Activated CD4-positive, alpha-beta T cell treated with anti-CD3 and anti-CD28 coated beads for 36 hours (primary cell): ENCODE measurements at places on chromosomes 6 and 20.
A peak's percentile ranks its signal among the peaks of the same experiment; 100 is the strongest.

GRCh38 chr20:58992911-58993310 lies 11.9 kb downstream of the NELFCD start:
- H3K27me3 ChIP-seq, result no peaks in the 10 kb centered on the region
- H3K27ac ChIP-seq, result peak overlapping the region; percentile 13
- no peak for DNase-seq
- peaks cover 4% of the 10 kb centered on the region for H3K4me1 ChIP-seq
- H3K36me3 ChIP-seq, result peaks cover 83% of the 10 kb centered on the region

GRCh38 chr6:119514345-119514744 lies 164.8 kb upstream of the MAN1A1 start:
- H3K27me3 ChIP-seq, result peaks cover 6% of the 10 kb centered on the region
- no peak for DNase-seq
- no peaks in the 10 kb centered on the region for H3K4me1 ChIP-seq
- H3K4me3 ChIP-seq, result no peak overlapping the region

- H3K27ac ChIP-seq, result no peak overlapping the region
- H3K4me3 ChIP-seq, result no peak overlapping the region
- no peaks in the 10 kb centered on the region for H3K27me3 ChIP-seq
- no peaks in the 10 kb centered on the region for H3K4me1 ChIP-seq
- H3K36me3 ChIP-seq, result no peaks in the 10 kb centered on the region
These were observed 355.3 kb downstream of the RNF144B start for GRCh38 chr6:18742406-18742805.

DNA sequence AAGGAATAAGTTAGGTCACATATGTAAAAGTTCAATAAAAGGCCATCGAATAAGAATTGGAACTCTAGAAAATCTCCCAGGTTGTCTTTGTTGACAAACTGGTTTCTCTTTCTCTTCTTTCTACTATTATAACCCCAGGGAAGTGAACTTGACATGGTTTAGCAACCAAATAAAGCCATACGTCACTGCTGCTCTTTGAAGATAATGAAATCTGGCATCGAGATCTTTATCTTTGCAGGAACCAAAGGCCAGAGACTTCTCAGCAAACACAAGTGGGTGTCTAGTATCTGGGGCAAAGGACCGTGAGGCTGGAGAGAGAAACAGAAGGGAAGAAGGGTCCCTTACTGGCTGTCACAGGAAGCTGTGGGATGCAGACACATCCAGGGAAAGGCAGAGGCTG lies 286.7 kb upstream of the CDYL start:
- H3K27me3 ChIP-seq, result peaks cover 1% of the 10 kb centered on the region
- no peaks in the 10 kb centered on the region for H3K36me3 ChIP-seq
- no peaks in the 10 kb centered on the region for H3K4me1 ChIP-seq
- no peak overlapping the region for H3K27ac ChIP-seq
- no peak for DNase-seq

DNA sequence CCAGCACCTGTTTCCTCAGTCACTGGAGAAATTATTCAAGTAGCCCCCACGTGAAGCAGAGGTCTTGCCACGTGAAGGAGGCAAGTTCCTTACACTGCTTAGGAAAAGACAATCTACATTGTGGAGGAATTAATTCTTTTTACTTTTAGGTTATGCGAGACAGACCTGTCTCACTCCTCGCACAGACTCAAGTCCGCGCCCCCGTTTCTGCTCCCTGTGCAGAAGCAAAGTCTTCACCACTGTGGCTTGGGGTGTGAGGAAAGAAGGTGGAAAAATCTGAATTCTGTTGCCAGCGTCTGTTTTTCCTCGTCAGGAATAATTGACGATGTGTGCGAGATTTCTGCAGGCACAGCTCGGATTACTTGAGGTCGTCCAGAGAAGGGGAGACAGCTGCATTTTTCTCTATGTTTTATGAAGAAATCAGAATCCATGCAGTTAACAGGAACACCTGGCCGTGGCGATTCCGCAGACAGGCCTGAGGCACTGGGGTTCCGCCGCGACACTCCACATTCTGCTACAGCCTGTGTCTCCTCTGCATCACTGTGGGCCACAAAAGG lies 185.1 kb downstream of the SMOC2 start:
- no peaks in the 10 kb centered on the region for H3K4me1 ChIP-seq
- H3K36me3 ChIP-seq, result no peaks in the 10 kb centered on the region
- no peak overlapping the region for H3K27ac ChIP-seq

GRCh38 chr20:52103913-52104545 lies 87.5 kb downstream of the ZFP64 start:
- H3K27ac ChIP-seq, result no peak overlapping the region
- peak; percentile 35 for DNase-seq
- H3K36me3 ChIP-seq, result peaks cover 2% of the 10 kb centered on the region
- peaks cover 18% of the 10 kb centered on the region for H3K4me1 ChIP-seq
- H3K4me3 ChIP-seq, result peak overlapping the region; percentile 57

- H3K27ac ChIP-seq, result no peak overlapping the region
- no peak overlapping the region for H3K4me3 ChIP-seq
- H3K27me3 ChIP-seq, result no peaks in the 10 kb centered on the region
- H3K36me3 ChIP-seq, result no peaks in the 10 kb centered on the region
- DNase-seq, result no peak
These were observed 42.7 kb upstream of the HCRTR2 start for GRCh38 chr6:55131616-55132015.

GRCh38 chr20:44142413-44142812 lies 44.6 kb downstream of the JPH2 start:
- peaks cover 14% of the 10 kb centered on the region for H3K27me3 ChIP-seq
- H3K4me1 ChIP-seq, result no peaks in the 10 kb centered on the region

DNA sequence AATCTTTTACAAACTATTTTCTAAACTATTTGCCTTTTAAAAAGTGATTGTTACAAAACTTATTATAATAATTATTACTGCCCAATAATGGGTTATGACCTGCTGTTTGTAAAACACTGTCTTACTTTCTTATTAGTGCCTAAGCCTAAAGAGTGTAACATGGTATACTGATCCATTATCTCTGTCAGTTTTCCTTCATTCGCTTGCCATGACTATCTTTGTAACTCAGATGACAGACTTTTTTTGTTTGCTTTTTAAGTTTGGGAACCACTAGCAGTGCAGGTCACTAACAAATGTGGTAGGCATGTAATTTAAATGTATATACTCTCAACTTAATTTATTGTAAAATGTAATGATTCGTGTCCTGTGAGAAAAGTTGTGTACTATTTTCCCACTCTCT lies 9.9 kb upstream of the TFB1M start:
- no peaks in the 10 kb centered on the region for H3K36me3 ChIP-seq
- no peak overlapping the region for H3K27ac ChIP-seq
- no peak for DNase-seq
- no peaks in the 10 kb centered on the region for H3K27me3 ChIP-seq
- H3K4me1 ChIP-seq, result peaks cover 19% of the 10 kb centered on the region

DNA sequence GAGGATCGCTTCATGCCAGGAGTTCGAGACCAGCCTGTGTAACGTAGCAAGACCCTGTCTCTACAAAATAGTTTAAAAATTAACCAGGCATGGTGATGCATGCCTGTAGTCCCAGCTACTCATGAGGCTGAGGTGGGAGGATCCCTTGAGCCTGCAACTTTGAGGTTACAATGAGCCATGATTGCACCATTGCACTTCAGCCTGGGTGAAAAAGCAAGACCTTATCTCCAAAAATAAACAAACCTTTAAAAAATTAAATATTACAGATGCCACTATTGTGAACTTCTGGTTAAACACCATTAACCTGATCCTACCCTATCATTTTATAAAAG lies 116.8 kb downstream of the ARHGAP18 start:
- H3K4me3 ChIP-seq, result no peak overlapping the region
- peaks cover 8% of the 10 kb centered on the region for H3K4me1 ChIP-seq
- H3K27ac ChIP-seq, result no peak overlapping the region
- DNase-seq, result no peak

GRCh38 chr6:118387921-118388701 lies 160.0 kb upstream of the PLN start:
- no peak overlapping the region for H3K4me3 ChIP-seq
- no peak for DNase-seq
- peaks cover 3% of the 10 kb centered on the region for H3K4me1 ChIP-seq
- no peak overlapping the region for H3K27ac ChIP-seq

DNA sequence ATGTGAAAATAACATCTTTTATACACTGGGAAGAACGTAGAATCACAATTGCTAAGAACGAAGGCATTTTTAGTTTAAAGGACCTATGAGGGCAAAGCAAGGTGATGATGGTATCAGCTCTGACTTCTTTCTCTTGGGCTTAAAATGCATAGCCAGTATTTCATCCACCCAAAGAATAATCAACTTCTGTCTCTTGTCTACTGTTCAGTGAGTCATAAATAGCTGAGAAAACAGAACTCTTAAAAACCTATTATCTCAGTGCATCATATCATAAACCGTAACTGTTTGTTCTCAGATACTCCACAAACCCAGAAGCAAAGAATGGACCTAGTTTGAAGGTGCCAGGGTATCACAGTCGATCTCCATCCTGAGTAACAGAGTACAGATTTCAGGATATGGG lies 5.2 kb downstream of the PHF10 start:
- H3K27ac ChIP-seq, result peak overlapping the region; percentile 58
- peaks cover 36% of the 10 kb centered on the region for H3K4me1 ChIP-seq
- DNase-seq, result no peak
- H3K4me3 ChIP-seq, result no peak overlapping the region

- DNase-seq, result no peak
- H3K27me3 ChIP-seq, result peaks cover 38% of the 10 kb centered on the region
- no peaks in the 10 kb centered on the region for H3K36me3 ChIP-seq
- H3K4me1 ChIP-seq, result no peaks in the 10 kb centered on the region
These were observed 101.5 kb downstream of the CAP2 start for GRCh38 chr6:17494919-17495318.

- no peak for DNase-seq
- H3K27me3 ChIP-seq, result no peaks in the 10 kb centered on the region
- H3K4me1 ChIP-seq, result no peaks in the 10 kb centered on the region
- no peak overlapping the region for H3K4me3 ChIP-seq
- no peak overlapping the region for H3K27ac ChIP-seq
These were observed 142.8 kb downstream of the VEGFA start for GRCh38 chr6:43912598-43913371.

DNA sequence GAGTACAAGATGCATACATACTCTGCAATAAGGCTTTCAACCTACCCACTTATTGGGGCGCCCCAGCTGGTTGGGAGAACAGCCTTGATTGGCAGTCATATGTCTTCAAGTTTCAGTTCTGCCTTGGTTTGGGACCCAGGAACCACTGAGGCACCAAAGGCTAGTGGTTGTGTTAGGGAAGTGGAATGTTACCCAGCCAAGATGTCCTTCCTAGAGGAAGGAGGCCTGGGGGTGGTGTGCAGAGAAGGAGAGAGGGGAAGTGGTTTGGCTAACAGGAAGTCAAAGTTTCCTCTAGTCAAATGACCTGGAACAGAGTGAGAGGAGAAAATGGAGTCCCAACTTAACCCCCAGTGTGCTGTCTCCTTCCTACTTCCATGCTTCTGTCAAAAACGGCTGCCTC lies 59.4 kb downstream of the CD164 start:
- DNase-seq, result no peak
- H3K27me3 ChIP-seq, result no peaks in the 10 kb centered on the region
- H3K4me3 ChIP-seq, result no peak overlapping the region
- no peaks in the 10 kb centered on the region for H3K36me3 ChIP-seq

- no peak overlapping the region for H3K4me3 ChIP-seq
- H3K4me1 ChIP-seq, result no peaks in the 10 kb centered on the region
- peaks cover 41% of the 10 kb centered on the region for H3K36me3 ChIP-seq
- peaks cover 4% of the 10 kb centered on the region for H3K27me3 ChIP-seq
These were observed 21.3 kb downstream of the ECI2 start for GRCh38 chr6:4114123-4114522.

- H3K36me3 ChIP-seq, result peaks cover 6% of the 10 kb centered on the region
- DNase-seq, result peak; percentile 69
- H3K4me3 ChIP-seq, result peak overlapping the region; percentile 72
- H3K27ac ChIP-seq, result peak overlapping the region; percentile 78
- peaks cover 46% of the 10 kb centered on the region for H3K4me1 ChIP-seq
These were observed 780 bp upstream of the TAF4 start for GRCh38 chr20:62066339-62066982.

- no peaks in the 10 kb centered on the region for H3K27me3 ChIP-seq
- no peak overlapping the region for H3K4me3 ChIP-seq
- no peak for DNase-seq
- H3K27ac ChIP-seq, result no peak overlapping the region
- no peaks in the 10 kb centered on the region for H3K36me3 ChIP-seq
These were observed 14.6 kb upstream of the MEI4 start for GRCh38 chr6:77638129-77638830.

- peaks cover 11% of the 10 kb centered on the region for H3K27me3 ChIP-seq
- H3K4me3 ChIP-seq, result no peak overlapping the region
- peaks cover 13% of the 10 kb centered on the region for H3K4me1 ChIP-seq
- H3K27ac ChIP-seq, result no peak overlapping the region
- no peaks in the 10 kb centered on the region for H3K36me3 ChIP-seq
These were observed 29.5 kb upstream of the HLA-A start for GRCh38 chr6:29912840-29913239.

DNA sequence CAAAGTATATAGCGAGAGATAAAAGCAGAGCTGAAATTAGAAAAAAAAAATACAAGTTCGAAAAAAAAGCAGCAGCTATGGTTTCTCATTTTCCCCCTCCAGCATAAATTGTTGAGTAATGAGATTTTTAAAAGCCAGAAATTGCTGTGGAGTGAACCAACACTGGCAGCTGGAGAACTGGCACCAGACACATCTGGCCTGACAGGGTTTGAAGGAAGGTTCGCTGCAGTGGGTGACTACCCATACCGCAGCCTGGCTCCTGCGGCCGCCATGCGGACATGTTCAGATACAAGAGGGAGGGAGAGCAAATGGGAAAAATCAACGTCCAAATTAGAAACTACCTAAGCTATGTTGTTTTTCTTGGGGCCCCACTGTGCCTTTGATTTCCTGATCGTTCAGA lies 3.3 kb downstream of the APCDD1L start:
- no peak overlapping the region for H3K4me3 ChIP-seq
- H3K36me3 ChIP-seq, result no peaks in the 10 kb centered on the region
- no peak for DNase-seq
- H3K4me1 ChIP-seq, result no peaks in the 10 kb centered on the region
- H3K27ac ChIP-seq, result no peak overlapping the region

GRCh38 chr6:93164781-93165180 lies 254.6 kb downstream of the EPHA7 start:
- no peaks in the 10 kb centered on the region for H3K27me3 ChIP-seq
- no peaks in the 10 kb centered on the region for H3K4me1 ChIP-seq
- no peak overlapping the region for H3K4me3 ChIP-seq

DNA sequence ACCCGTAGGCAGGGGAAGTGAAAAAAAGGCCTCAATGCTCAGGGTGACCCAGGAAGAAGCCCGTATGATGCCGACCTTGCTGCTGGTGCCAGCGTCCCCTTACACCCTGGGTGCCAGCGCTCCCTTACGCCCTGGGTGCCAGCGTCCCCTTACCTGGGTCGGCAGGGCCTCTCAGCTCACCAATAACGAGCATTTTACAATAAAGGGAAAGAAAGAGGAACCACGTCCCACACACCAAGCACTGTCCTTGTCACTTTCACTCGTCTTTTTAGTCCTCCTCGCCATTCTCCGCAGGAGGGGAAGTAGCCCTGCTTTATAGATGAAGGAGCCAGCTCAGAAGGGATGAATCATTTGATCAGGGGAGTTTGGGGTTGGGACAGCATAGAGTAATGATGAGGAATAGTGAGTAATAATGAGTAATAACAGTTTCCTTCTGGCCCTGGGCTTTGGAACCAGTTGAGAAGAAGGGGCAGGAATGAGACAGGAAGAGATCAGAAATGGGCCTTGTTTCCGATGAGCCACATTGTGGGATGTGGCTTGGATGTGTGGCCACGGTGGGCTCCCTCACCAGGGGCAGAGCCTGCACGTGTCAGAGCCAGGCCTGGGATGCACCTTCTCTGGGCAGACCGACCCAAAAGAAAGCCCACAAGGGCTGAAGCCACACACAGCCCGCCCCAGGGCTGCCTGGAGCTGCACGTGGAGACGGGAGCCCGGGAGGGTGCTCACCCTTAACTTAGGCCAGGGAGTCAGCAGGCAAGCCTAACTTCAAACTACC lies 75.7 kb downstream of the SYNJ2 start:
- no peaks in the 10 kb centered on the region for H3K27me3 ChIP-seq
- peak overlapping the region; percentile 59 for H3K27ac ChIP-seq
- H3K36me3 ChIP-seq, result peaks cover 36% of the 10 kb centered on the region
- H3K4me3 ChIP-seq, result no peak overlapping the region
- H3K4me1 ChIP-seq, result peaks cover 59% of the 10 kb centered on the region
